ENCODE measurements at places on chromosomes 13 and 19. TPM values are rescaled to one million over a fixed set of nuclear protein-coding genes. Genes with fewer than 3 reads are reported as not detected.

LNX2 gene
- total RNA-seq = 18.7 TPM

MISP3 gene
- 9.7 TPM for total RNA-seq

SIGLEC12 gene
- not detected for total RNA-seq

TGFBR3L gene
- total RNA-seq = 6.8 TPM

DNA sequence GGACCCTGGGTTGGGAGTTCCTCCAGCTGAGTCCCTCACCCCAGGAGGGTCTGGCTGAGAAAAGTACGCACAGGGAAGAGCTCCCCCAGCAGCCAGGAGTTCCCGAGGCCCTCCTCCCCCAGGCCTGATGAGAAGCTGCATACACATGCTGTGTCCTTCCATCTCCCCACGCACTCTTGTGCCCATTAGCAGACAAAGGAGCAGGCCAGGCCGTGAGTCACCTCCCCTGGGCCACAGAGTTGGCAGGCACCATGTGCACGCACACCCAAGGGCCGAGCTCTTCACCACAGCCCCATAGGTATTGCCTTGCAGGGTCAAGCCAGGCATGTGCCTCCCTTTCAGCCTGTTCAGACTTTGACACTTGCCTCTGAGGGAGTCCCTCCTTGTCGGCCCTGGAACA is 17.5 kb downstream of the MAU2 start:
- H3K4me3 ChIP-seq = no peak overlapping the region
- H3K27ac ChIP-seq = no peak overlapping the region
- no peak for DNase-seq
- no peaks in the 10 kb centered on the region for H3K27me3 ChIP-seq

- no peak for DNase-seq
- H3K4me1 ChIP-seq = no peaks in the 10 kb centered on the region
- H3K4me3 ChIP-seq = no peak overlapping the region
- no peak overlapping the region for H3K27ac ChIP-seq
- peaks cover 15% of the 10 kb centered on the region for H3K36me3 ChIP-seq
Measured at GRCh38 chr19:37669450-37669914, 14.2 kb upstream of the ZFP30 start.

GRCh38 chr13:92187378-92187989 is 789.1 kb downstream of the GPC5 start:
- no peak for DNase-seq
- H3K27ac ChIP-seq = no peak overlapping the region
- no peaks in the 10 kb centered on the region for H3K4me1 ChIP-seq
- no peaks in the 10 kb centered on the region for H3K27me3 ChIP-seq
- H3K4me3 ChIP-seq = no peak overlapping the region
- H3K36me3 ChIP-seq = no peaks in the 10 kb centered on the region

DNA sequence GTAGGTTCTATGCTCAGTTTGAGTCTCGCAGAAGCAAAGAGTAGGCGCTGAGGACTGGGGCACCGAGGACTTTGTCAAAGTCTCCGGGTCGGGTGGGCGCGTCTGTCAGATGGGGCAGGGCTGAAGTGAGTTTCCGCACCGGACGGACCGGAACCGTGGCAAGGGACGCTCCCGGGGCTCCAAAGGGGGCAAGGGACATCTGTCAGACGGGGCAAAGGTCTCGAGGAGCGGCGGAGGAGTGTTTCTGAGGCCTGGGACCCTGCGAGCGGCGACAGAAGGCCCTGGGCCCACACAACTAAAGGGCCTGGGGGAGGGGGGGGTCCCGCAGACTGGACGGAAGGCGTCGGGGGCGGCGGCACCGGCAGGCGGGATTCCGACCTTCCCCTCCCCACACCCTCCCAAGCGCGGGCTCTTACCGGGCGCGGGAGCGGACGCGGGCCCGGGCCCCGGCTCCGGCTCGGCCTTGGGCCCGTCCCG is 13.3 kb upstream of the AKAP8L start:
- H3K4me3 ChIP-seq = peak overlapping the region; percentile 97
- H3K4me1 ChIP-seq = peaks cover 40% of the 10 kb centered on the region
- peak; percentile 61 for DNase-seq
- H3K27me3 ChIP-seq = no peaks in the 10 kb centered on the region
